ENCODE measurements at places on chromosomes 11 and 22.

- no peak for DNase-seq
Observed at GRCh38 chr11:17639091-17639490, 80.3 kb upstream of the MYOD1 start.

GRCh38 chr22:47445716-47446290 lies 683.4 kb downstream of the TBC1D22A start:
- DNase-seq: no peak

DNA sequence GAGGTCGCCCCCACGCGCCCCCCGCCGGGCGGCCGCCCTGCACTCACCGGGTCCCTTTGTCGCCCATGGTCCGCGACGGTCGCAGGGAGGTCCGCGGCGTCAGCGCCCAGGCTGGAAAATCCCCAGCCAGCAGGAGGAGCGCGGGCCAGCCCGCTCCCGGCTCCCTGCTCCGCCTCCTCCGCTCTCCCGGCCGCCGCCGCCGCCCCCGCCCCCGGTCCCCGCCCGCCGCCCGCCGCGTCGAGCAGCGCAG lies at the start of gene ARRB1:
TSS of gene ARRB1 (minus strand) at position 121 of the 250 bp plus-strand sequence. CDS start at position 67, 54 bp downstream.
- DNase-seq: no peak

DNA sequence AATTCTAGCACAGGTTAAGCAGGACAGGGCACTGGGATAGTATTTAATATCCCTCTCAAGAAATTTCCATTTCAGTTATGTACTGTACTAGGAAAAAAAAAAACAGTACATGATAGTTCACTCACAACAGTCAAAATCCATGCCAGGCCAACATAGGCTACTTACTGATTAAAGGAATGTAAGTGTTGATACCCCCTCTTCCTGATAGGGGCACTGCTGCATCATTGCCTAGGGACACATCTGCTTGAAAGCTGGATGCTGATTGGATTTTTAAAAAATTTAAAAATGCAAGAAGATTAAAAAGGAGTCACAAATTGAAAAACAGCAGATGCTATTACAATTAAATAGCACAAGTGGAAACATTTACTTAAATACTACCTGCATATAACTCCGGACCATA lies 43.4 kb downstream of the APOL5 start:
- DNase-seq: no peak

DNA sequence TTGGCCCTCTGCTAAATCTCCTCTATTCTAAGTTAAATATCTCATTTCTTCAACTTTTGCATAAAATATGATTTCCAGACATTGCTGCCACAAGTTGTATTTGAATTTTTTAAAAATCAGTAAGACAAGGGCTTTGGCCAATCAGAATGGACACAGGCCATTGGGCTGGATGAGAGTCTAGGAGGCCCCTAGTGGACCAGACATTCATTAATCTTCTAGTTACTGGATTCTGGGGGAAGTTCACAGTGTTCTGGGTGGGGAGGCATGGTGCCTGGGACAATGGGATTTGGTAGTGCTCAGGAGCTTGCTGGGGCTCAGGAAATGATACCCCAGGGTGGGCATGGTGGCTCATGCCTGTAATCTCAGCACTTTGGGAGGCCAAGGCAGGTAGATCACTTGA lies 12.4 kb upstream of the SORL1 start:
- DNase-seq: no peak

DNA sequence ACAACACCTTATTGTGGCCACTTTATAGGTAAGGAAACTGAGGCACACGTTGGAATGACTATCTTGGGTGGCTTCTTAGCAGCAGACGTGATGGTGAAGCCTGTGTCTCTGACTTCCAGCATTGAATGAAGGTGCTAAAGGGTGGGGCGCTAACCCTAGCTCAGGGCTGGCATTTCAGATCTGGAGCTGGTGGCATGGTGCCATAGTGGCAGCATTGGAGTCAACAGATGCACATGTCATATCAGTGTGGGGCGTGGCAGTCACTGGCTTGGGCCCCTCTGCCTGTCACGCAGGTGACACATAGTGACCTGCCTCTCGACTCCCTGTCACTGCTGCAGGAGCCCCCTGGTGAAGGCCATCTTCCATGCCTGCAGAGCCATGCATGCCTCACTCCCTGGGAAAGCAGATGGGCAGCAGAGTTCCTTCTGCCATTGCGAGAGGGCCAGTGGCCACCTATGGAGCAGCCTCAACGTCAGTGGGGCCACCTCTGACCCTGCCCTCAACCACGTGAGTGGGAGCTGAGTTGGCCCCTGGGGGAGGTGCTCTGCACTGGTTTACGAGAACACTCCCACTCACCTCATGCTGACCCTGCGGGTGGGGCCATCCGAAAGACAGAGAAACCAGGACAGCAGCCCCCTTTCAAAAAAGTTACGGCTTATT lies 14.8 kb downstream of the SHISA8 start:
- DNase-seq: no peak

- DNase-seq: no peak
Observed at GRCh38 chr22:16387088-16387487, 205.5 kb downstream of the CCT8L2 start.

- DNase-seq: no peak
Observed at GRCh38 chr22:22161924-22162851, 82.4 kb upstream of the VPREB1 start.

DNA sequence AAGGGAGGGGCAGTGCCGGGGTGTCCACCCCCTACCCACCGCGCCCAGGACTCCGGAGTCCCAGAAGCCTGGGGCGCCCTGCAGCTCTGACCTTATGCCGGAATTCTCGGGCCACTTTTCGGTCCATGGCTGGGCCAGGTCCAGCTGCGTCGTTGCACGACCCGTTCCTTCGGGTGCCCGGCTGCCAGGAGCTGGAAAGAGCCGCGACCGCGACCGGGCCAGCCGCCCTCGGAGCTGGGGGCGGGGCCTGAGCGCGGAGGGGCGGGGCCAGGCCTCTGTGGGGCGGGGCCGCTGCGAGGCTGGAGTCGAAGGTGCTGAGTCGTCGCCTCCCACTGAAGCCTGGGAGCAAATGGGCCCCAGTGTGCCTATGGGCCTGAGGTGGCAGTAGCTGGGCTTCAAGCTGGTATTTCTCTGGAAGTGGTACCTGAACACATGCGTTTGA lies at the start of gene USH1C:
TSS of gene USH1C (minus strand) at position 236 of the 442 bp plus-strand sequence. CDS start at position 127, 109 bp downstream.
- no peak for DNase-seq

DNA sequence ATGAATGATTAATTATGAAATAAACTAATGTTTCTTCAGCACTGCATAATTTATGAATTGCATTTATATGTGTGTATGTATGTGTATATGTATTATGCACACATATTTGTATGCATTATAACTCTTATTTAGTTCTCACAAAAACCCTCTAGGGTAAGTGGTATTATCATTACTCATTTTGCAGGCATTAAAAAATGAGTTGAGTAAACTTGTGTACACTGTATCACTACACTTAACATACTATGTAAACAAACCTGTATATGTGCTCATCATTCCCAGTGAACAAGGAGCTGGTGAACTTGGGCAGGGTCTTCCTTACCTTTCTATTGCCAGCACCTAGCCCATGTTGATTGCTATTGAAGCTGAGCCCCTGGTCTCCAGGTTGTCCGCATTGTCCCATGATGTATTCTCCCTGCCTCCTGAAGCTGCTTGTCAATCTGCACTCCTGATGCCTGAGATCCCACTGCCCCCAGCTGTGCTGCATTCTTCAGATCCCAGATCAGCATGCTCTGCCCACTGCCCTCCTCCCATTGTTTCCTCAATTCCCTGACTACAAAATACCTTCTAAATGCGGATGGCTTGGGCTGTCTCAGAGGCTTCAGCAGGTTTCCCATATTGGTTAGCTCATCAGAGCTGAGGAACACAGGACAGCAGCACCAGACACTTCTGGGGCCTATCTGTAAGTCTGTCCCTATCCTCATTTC lies 267.9 kb upstream of the SESN3 start:
- DNase-seq: no peak

DNA sequence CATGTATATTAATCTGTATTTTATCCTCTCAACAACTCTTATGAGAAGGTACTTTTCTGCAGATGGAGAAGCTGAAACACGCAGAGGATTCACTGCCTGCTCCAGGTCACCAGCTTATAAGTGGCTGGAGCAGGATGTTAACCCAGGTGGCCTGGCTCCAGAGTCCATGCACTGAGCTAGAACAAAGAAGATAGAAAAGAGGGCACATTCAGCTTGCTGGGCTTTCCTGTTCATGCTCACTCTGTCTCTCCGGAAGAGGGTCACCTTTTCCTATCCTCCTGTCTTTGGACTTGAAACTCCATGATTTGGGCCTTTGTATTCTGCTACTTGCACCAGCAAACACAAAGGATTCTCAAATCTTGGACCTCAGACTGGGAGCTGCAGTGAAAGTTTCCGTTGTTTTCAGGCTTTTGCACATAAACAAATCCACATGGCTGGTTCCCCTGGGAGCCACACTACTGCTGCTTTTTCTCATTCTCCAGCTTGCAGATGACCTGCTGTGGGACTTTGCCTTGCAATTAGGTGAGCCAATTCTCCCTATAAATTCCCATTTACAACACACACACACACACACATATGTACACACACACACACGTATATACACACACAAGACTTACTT lies 117.3 kb upstream of the GRK3 start:
- no peak for DNase-seq

- DNase-seq: no peak
Observed at GRCh38 chr11:122209619-122210366, 93.8 kb upstream of the BLID start.

GRCh38 chr11:69076129-69076791 lies 27.5 kb downstream of the TPCN2 start:
- DNase-seq: no peak

DNA sequence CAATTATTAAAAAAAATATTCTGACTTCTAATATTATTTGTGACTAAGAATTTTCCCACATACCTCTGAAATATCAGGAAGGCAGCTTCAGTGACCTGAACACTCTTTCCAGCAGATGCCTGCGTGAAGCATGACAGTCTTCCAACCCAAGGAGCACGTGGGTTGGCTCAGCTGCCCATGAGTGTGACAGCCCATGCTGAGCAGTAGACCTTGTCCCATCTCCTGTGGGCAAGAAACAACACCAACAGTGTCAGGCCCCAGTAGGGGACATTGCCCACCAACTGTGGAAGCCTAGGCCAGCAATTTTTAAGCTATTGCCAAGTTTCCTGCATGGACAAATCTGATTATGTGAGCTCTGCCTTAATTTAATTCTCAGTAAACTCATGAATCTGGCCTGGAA lies 66.4 kb upstream of the OLFML1 start:
- no peak for DNase-seq

- no peak for DNase-seq
Observed at GRCh38 chr11:3885855-3886254, 30.4 kb downstream of the STIM1 start.

- DNase-seq: no peak
Observed at GRCh38 chr11:1484695-1485503, 1.7 kb downstream of the MOB2 start.

- no peak for DNase-seq
Observed at GRCh38 chr22:32203181-32204039, 1.5 kb downstream of the RFPL2 start.

DNA sequence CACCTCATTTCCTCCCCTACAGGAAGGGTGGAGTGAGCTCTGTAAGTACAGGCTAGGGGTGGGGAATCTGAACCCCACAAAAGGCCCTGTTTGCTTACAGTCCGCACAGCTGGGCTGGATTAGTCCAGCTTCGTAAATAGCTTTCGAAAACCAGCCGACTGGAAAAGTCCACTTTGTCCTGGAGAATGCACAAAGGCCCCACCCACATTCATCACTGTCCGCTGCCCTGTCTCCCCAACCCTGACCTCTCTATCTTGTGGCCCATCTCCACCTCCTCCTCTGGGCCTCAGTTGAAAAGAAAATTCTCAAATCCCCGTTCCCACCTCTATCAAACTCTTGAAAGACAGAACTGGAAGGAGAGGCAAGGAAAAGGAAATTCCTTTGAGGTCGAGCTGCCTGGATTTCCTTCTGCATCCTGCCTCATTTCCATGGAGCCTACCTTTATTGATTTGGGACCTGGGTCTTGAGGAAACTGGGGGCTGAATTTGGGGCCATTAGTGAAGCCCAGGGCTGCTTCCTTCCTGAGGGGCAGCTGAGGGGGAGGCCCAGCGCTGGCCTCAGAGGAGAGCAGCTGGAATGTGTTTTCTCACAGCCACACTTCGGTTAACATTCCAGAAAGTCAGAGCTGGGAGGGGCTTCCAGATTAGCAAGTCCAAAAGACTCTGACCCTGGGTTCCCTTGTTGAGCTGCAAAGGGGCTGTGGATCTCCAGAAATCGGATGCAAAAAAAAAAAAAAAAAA lies 147.6 kb downstream of the FBXO7 start:
- no peak for DNase-seq

DNA sequence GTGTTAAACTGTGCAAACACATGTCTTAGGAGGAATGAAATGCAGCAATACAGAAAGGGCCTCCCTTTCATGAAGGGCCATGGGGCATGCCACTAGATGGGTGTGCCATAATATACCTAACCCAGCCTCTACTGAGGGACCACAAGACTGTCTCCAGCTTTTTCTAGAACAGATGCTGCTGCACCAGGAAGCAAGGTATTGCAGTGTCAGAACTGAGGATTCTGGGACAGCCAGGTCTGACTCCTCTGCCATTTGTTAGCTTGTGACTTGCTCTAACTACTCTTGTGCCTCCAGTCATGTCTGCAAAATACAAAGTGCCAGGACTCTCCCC lies 53.2 kb downstream of the HIRA start:
- no peak for DNase-seq

DNA sequence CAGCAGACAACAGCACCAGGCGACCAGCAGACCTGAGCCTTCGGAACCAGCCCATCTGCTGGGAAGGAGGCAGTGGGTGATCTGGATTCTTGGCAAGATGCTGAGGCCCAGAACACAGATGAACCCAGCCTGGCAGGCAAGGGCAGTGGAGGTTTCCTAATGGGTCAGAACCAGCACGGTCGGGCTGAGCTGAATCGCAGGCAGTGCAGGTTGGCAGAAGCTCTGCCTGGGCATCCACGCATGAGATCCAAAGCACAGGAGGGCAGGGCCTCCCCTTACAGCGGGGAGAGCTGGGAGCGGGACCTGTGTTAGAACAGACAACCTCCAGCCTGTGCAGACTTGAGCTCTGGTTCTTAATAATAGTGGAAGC lies 47.5 kb downstream of the DSCAML1 start:
- no peak for DNase-seq

DNA sequence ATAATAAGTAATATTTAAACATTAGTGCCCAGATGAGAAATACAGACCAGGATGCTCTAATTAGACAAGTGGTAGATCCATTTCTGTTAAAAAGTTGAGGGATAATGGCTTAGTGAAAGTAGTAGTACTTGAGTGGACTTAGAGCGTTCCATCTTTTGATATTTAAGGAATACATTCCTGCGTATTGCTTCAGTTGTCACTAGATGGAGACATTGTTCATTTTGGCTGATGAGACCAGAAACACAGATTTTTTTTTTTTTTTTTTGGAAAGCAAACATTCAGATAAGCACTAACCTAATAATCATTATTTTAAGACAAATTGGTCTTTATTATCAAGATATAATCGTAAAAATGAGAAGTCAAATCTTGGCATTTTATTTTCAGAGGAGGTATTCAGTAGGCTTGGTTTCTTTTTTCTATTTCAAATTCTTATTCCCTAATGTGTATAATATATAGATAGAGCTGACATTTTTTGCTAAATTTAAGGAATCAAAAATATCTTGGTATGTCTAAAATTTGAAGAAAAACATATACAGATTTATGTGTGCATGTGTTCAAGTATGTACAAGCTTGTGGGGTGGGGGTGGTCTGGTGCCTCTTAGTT lies 92.9 kb downstream of the DYNC2H1 start:
- DNase-seq: no peak

GRCh38 chr11:2803186-2804091 lies 82.1 kb downstream of the CDKN1C start:
- no peak for DNase-seq

All from CD4-positive, alpha-beta T cell treated with Interleukin-10 for 1 hour (primary cell).